ENCODE measurements at places on chromosomes 2 and 18. TPM values are rescaled to one million over a fixed set of nuclear protein-coding genes. Genes with fewer than 3 reads are reported as not detected.

TFCP2L1 gene
- 0.05 TPM for total RNA-seq

GRCh38 chr2:27051902-27052645 lies 606 bp downstream of the AGBL5 start:
- peak overlapping the region; percentile 61 for H3K4me3 ChIP-seq
- no peaks in the 10 kb centered on the region for H3K27me3 ChIP-seq
- H3K4me1 ChIP-seq: peaks cover 14% of the 10 kb centered on the region
- DNase-seq: peak; percentile 57

DNA sequence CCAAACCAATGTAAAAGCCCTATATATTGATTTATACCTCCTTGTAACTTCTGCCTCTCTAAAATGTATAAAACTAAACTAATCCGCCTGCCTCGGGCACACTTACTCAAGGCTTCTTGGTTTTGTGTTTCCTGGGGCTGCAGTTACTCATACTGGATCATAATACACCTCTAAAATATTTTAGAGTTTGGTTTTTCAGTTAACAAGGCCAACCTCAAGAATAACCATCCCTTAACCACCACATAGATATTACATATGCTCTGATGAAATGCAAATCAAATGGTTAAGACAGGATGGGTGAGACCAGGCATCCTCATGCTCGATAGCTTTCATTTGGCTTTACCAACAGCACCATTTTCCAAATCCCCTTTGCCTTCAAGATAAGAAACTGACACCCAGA lies 46.4 kb downstream of the UXS1 start:
- DNase-seq: no peak
- H3K36me3 ChIP-seq: peaks cover 54% of the 10 kb centered on the region
- H3K27me3 ChIP-seq: no peaks in the 10 kb centered on the region
- H3K27ac ChIP-seq: peak overlapping the region; percentile 91

DNA sequence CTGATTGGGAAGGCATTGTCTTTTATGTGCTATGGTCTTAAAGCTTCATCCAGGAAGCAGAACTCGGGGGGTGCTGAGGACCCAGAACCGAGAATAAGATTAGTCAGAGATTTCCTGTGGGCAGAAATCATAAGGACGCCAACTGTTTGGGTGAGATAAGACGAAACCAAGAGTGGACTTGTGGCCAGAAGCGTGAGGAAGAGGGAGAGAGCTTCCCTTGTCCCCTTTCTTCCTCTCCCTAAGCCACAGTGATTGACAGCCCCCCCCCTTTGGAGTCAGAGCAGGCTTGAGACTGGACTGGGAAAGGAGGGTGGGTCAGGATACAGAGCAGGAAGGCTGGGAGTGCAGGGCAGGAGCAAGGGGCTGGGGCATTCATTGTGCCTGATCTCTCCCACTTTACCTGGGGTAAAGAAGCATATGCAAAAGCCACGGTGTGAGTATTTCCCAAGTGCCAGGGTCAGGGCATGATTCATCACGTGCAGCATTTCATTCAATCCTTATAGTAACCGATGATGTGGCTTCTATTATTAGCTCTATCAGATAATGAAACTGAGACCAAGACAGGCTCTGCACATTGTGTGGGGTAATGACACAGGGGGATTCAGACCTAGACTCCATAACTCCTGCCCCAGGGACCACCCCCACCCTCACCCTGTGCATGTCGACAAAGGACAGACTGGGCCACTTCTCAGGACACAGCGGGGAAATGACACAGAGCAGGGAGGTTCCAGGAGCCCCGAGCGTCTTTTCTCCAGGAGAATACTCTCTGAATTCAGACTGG lies 3.0 kb upstream of the IL1RN start:
- no peaks in the 10 kb centered on the region for H3K4me1 ChIP-seq
- DNase-seq: no peak
- H3K36me3 ChIP-seq: no peaks in the 10 kb centered on the region

DNA sequence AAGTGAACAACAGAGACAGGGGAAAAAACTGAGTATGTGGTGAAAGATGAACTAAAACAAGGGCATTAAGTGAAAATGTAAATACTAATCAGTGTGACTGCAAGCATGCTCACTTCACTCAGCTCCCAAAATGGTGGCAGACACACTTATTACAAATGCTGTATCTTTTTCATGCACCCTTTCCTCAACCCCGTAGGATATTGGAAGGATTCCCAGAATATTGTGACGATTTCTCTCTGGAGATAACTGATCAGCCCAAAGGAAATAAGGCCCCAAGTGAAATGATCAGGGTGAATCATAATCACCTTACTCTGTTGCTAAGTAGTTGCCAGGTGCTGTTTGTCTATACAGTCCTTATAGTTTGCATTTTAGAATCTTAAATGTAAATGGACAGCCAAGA lies 138.9 kb upstream of the IL1R2 start:
- no peaks in the 10 kb centered on the region for H3K27me3 ChIP-seq
- H3K27ac ChIP-seq: no peak overlapping the region

GRCh38 chr2:147099845-147100244 lies 745.0 kb upstream of the ACVR2A start:
- H3K4me3 ChIP-seq: no peak overlapping the region
- DNase-seq: no peak
- no peaks in the 10 kb centered on the region for H3K36me3 ChIP-seq
- H3K27ac ChIP-seq: no peak overlapping the region
- no peaks in the 10 kb centered on the region for H3K4me1 ChIP-seq

CRYGD gene
- 0.69 TPM for total RNA-seq

GRCh38 chr2:196963043-196963442 lies 36.5 kb upstream of the PGAP1 start:
- DNase-seq: no peak
- no peaks in the 10 kb centered on the region for H3K36me3 ChIP-seq
- H3K27ac ChIP-seq: no peak overlapping the region
- no peaks in the 10 kb centered on the region for H3K4me1 ChIP-seq
- no peak overlapping the region for H3K4me3 ChIP-seq
- H3K27me3 ChIP-seq: no peaks in the 10 kb centered on the region

NEU2 gene
- not detected for total RNA-seq

DNA sequence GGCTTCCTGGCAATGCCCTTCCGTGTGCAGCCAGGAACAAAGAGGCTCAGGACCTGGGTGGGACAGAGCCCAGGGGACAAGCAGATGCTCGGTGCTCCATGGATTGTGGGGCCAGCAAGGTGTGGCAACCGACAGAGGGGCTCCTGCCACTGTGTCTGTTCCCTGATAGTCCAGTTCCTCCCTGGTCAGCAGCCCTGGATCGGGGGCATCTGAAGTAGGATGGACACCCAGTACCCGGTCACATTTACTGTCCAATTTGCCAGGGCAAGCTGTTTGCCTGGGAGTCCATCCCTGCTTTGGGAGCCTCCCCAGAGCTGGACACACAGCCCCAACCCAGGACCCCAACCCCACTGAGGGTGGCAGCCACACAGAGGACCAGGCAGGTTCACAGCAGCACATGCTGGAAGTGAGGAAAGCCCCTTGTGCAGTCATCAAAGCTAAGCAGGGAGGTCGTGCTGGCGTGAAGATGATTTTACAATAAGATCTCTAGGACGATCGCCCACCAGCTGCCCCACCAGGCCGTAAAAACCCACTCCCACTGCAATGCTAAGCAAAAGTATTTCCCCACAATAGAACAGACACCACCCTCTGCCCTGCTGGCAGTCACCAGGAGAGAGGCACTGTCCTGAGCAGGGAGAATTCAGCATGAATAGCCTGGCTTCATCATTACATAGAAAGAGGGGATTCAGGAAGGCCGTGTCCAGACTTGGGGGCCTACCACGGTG lies 141.7 kb downstream of the NDUFA10 start:
- peaks cover 5% of the 10 kb centered on the region for H3K27me3 ChIP-seq
- H3K36me3 ChIP-seq: no peaks in the 10 kb centered on the region
- no peak overlapping the region for H3K27ac ChIP-seq
- no peak for DNase-seq
- H3K4me1 ChIP-seq: peaks cover 6% of the 10 kb centered on the region

CD8B gene
- total RNA-seq: 0.62 TPM

DNA sequence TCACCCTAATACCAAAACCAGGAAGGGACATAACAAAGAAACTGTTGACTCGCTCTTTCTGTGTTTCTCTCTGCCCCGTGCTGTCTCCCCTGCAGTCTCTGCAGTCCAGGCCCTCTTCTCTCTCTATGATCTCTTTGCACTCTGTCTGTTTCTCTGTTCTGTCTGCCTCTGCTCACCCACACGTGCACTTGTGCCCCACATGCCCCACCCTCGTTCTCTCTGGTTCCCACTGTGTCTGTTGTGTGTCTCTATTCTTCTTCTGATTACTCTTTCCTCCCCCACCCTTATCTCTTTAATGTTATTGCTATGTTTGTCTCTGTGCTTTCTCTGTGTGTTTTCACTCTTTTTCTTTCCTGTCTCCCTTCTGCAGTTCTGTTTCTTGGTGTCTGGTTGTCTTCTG lies 54.0 kb downstream of the NAT8 start:
- no peak for DNase-seq
- H3K4me3 ChIP-seq: no peak overlapping the region
- H3K4me1 ChIP-seq: no peaks in the 10 kb centered on the region
- no peaks in the 10 kb centered on the region for H3K27me3 ChIP-seq
- H3K27ac ChIP-seq: no peak overlapping the region

DNA sequence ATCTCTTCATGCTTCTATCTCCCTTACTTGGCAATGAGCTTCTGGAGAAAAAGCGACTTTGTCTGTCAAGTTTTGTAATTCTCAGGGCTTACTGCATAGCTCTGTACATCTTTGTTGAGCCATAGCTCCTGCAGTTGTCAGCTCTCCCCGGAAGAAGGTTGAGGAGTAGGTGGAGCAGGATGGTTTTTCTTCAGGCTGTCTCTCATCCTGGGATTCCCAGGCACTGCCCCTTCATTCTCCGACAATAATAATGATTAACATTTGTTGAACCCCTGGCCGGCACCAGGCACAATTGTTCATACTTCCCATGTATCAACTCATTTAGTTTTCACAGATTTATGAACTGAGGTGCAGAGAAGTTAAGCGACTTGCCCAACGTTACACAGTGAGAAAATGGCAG lies 23.5 kb upstream of the RHOB start:
- no peaks in the 10 kb centered on the region for H3K36me3 ChIP-seq
- H3K4me1 ChIP-seq: peaks cover 11% of the 10 kb centered on the region
- DNase-seq: no peak
- H3K4me3 ChIP-seq: no peak overlapping the region

GRCh38 chr2:165575044-165575615 lies 105.6 kb downstream of the CSRNP3 start:
- no peak overlapping the region for H3K27ac ChIP-seq
- no peaks in the 10 kb centered on the region for H3K4me1 ChIP-seq
- H3K27me3 ChIP-seq: no peaks in the 10 kb centered on the region
- no peak for DNase-seq
- no peaks in the 10 kb centered on the region for H3K36me3 ChIP-seq

DNA sequence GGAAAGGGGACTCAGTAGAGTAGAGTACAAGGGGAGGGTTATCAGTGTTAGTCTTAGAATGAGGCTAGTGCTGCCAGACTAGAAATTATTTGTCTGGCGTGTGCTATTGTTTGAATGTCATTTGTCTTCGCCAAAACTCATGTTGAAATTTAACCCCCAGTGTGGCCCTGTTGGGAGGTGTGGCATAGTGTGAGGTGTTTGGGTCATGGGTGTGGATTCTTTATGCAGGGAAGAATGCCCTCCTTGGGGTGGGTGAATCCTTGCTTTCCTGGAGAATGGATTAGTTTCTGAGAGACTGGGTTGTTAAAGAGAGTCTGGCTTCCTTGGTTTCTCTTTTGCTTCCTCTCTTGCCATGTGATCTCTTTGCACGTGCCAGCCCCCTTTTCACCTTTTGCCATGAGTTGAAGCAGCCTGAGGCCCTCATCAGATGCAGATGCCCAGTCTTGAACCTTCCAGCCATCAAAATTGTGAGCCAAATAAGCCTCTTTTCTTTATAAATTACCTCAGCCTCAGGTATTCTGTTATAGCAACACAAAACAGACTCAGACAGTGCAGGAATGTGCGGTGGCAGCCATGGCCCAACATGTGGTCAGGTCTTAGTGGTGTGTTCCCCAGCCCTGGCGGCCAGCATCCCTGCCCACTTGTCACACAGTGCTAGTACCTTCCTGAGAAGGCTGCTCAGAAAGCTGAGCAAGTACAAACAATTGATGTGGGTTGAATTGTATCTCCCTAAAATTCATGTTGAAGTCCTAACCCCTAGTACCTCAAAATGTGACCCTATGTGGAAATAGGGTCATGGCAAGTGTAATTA lies 48.4 kb upstream of the NAB1 start:
- H3K27me3 ChIP-seq: no peaks in the 10 kb centered on the region
- no peaks in the 10 kb centered on the region for H3K36me3 ChIP-seq
- no peak overlapping the region for H3K4me3 ChIP-seq
- no peaks in the 10 kb centered on the region for H3K4me1 ChIP-seq
- DNase-seq: no peak

GRB14 gene
- 0.69 TPM for total RNA-seq

DNA sequence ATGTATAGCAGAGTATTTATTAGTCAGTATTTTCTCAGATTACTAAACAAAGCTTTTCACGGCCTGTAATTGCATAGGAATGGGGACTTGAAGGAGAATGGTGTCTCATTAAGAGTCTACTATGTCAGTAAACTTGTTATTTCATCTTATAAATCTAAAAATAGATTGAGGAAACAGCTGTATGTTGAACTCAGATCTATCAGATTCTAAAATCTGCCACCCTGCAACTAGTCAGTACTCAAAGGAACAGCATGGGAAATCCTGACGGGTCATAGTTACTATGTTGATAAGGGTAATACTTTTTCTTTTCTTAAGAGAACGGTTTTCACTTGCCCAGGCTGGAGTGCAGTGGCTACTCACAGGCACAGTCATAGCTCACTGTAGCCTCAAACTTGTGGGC lies 70.2 kb upstream of the EMILIN2 start:
- no peaks in the 10 kb centered on the region for H3K27me3 ChIP-seq
- no peak for DNase-seq
- no peaks in the 10 kb centered on the region for H3K4me1 ChIP-seq
- no peak overlapping the region for H3K4me3 ChIP-seq
- H3K36me3 ChIP-seq: peaks cover 95% of the 10 kb centered on the region

DNA sequence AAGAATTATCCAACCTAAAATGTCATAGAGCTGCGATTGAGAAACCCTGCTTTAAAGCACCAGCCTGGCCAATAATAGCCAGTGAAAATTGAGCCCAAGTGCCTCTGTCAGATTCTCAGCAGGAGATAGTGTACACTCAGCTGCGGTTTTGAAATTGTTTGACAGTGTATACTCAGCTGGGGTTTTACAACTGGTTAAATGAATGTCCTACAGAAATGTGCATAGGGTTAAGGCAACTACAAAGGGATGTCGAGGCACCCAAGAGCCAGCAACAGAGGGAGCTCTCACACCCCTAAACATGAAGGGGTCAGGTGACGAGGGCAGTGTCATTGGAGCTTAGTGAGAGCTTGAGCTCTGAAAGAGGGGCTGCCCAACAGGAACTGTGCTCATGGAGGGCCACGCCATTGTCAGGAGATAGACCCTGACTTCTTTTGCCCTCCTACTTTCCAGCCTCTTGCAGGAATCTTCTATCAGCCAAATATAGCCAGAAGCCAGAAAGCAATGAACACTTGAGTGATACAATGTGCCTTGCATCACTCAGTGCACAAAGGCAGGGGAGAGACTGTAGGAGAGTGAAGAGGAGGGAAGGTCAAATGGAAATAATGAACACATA lies 15.1 kb downstream of the ACTG2 start:
- H3K36me3 ChIP-seq: no peaks in the 10 kb centered on the region
- peak; percentile 72 for DNase-seq
- H3K4me3 ChIP-seq: no peak overlapping the region
- peaks cover 4% of the 10 kb centered on the region for H3K4me1 ChIP-seq
- no peak overlapping the region for H3K27ac ChIP-seq
- no peaks in the 10 kb centered on the region for H3K27me3 ChIP-seq

Measured in CD4-positive, CD25-positive, alpha-beta regulatory T cell (primary cell).